ENCODE measurements at places on chromosomes 12 and 14.
A peak's percentile ranks its signal among the peaks of the same experiment; 100 is the strongest.

GRCh38 chr12:5188472-5188871 is 144.8 kb downstream of the KCNA5 start:
- DNase-seq: no peak

DNA sequence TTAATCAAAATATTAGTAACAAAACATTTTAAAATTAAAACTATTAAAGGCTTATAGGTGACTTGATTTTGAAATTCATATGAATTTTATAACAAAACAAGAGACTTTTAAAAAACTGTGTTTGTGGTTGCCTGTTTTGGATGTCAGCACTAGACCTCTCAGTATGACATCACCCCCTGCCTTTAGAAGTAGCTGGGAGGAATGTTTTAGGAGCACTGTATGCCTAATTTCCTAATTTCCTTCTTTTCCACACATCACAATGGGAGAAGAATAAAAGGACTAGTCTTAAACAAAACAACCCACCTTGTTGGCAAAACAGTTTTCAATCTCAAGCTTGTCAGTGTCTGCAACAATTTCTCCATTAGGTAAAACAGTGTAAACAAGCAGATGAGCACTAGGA is 48.1 kb upstream of the PZP start:
- no peak for DNase-seq

- no peak for DNase-seq
These were observed 49.1 kb downstream of the PTGER2 start for GRCh38 chr14:52363041-52363704.

- no peak for DNase-seq
These were observed 576.8 kb upstream of the TMEM132C start for GRCh38 chr12:127690161-127690560.

- peak; percentile 40 for DNase-seq
These were observed 129.0 kb downstream of the ASCL4 start for GRCh38 chr12:107903341-107904061.

DNA sequence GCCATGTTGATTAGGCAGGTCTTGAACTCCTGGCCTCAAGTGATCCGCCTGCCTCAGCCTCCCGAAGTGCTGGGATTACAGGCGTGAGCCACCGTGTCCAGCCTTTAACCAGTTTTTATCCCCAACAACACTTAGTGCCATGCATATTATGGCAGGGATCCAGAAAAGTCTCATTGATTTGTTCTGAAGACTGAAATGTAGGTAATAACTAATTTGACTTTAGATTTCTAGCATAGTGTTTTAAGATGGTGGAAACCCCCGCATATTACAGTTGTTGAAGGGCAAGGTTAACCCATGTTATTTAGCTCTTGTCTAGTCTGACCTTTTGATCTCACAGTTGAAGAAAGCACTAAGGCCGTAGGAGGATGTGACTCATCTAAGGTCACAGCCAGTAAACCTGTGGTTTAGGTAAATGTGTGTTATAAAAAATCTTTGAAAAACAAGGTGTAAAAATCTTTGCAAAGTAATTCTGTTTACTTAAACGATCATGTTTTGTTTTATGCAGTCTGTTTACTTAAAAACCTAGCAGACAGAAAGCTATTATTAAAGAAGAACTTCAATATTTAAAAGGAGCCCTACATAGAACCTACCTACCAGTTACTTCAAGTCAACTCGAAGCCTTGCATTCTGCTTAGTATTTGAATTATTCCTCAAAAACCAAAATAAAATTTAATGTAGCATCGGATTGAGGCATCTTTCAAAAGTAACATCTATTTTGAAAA is 24.8 kb downstream of the BICDL1 start:
- DNase-seq: peak; percentile 67

DNA sequence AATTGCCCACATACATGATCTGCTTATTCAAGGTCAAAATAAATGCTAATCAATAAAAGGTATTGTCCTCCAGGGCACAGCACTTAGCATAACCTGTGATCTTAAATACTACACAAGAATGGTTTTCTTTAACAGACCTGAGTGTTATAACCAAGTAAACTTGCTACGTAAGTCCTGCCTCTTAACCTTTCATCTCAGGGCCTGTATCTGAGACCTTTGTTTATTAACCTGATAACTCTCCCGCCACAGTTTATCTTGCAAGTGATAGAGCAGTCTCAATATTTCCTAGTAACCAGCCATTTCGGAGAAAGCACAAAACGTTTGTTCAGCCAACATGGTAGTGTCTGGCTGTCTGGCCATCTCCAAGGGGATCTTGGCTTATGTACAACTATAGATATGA is 88.4 kb downstream of the DUSP6 start:
- no peak for DNase-seq

- DNase-seq: no peak
These were observed 118.5 kb upstream of the C14orf180 start for GRCh38 chr14:104460791-104461651.

DNA sequence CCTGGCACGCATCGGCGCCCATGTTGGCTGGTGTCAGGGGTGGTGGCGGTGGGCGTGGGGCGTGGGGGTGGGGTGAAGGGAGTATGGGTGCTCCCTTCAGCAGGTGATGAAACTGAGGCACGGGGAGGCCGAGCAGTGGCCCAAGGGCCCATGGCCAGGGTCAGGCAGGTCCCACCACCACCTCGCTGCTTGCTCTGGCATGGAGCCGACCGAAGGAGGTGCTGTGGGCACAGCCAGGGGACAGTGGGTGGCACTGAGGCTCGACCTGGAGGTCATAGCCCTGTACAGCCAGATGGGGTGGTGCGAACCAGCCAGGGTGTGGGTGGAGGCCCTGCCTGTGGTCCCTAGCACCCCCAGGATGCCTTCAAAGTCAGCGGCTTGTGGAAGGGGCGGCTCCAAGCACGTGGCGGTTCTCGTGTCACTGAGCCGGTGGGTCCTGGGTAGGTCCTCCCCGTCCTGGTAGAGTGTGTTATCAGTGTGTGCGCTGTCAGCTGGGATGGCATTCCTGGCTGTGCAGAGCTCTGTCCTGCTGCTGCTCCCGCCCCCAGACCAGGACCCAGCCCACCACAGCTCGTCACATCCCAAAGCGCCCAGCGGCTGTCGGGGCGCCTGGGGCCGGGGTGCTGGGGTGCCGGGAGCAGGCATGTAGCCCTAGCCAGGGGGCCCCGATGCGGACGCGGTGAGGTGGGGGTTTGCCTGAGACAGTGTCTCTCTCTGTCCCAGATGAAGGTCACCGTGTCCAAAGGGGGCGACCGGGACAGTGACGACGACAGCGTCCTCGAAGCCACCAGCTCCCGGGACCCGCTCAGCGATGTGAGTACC is 35.3 kb downstream of the FBRSL1 start:
- no peak for DNase-seq

DNA sequence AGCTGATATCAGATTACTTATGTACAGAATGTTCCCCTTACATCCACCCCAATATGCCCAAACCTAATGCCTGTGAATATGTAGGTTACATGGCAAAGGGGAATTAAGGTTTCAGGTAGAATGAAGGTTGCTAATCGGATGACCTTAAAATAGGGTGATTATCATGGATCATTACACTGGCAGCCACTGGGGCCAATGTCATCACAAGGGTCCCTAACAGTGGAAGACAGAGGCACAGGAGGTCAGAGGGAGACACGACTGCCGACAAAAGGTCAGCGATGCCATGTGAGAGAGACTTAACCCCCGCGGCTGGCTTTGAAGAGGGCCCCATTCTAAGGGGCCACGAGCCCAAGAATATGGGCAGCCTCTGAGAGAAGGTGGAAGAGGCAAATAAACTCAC is 106.8 kb upstream of the EVL start:
- no peak for DNase-seq

- DNase-seq: no peak
These were observed 153.9 kb downstream of the PRKCH start for GRCh38 chr14:61475316-61475715.

Measured in GM12878 (cell line).